ENCODE measurements at places on chromosomes 16 and 17.
A peak's percentile ranks its signal among the peaks of the same experiment; 100 is the strongest.

DNA sequence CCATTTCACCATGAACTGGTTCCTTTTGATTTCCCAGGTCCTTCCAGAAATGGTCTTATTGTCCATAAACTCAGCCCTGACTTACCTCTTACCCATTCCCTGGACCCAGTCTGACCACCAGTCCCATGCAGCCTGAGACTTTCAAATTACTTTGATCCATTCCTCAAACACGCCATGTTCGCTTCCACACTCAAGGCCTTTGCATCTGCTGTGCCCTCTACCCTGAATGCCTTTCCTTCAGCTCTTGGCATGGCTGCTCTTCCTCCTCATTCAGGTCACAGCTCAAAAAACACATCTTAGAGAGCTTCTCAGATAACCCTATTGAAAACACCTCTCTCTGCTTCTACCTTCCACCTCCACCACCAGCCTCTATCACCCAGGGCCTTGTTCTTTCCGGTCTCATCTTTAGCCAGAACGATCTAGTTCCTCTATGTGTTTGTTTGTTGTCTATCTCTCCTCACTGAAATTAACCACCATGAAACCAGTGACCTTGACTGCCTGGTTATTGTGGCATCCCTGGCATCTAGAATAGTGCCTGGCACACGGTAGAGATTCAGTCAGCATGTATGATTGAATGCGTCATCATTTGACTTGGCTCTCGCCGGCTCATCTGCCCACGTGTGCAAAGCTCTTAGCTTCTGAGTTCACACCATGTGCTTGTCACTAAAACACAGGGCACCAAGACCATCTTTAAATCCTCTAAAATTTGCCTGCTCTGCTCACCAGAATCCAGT, 12.8 kb downstream of the CRYM start:
- DNase-seq, result no peak

DNA sequence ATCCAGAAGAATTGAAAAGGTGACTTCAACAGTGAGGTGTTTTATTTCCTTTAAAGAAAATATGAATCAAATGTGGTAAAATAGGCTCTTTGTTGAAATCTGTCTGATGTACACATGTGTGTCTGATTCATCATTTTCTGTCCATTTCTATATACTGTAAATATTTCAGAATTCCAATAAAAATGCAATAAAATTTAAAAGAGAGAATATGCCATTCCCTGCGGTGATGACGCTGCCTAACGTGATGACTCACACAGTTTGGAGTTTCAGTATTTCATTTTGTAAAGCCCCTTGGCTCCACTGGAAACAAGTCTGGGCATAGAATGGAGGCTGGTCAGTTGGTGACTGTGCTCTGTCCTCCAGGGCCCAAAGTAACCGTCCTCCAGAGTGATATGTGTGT, 482.5 kb upstream of the CDH5 start:
- DNase-seq, result no peak

DNA sequence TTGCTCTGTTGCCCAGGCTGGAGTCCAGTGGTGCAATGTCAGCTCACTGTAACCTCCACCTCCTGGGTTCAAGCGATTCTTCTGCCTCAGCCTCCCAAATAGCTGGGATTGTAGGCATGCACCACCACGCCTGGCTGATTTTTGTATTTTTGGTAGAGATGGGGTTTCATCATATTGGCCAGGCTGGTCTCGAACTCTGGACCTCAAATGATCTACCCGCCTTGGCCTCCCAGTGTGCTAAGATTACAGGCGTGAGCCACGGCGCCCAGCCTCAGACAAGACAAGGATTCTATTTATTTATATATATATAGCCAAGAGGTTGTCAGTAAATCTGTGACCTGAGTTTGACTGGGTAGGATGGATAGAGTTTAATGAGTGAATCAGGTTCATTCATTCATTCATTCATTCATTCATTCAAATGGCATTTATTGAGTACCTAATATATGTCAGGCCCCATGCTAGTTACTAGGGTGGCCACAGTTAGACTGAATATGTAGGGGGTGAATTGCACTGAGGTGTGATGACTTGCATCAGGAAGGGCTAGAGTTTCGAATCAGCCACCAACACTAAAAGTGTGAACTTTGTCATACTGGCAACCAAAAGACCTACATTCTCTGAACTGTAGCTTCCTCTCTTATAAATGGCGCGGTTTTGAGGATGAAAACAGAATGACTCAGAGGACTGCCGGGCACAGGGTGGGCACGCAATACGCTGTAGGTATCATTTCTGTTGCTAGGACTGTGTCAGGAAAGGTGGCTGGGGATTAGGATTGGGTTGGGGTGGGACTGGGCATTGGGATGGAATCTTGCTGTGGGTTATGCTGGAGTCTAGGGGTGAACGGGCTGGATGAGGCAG, 37.8 kb downstream of the ITGAE start:
- no peak for DNase-seq

- DNase-seq, result peak; percentile 94
These were observed 2.7 kb upstream of the TMIGD1 start for GRCh38 chr17:30336369-30337171.

DNA sequence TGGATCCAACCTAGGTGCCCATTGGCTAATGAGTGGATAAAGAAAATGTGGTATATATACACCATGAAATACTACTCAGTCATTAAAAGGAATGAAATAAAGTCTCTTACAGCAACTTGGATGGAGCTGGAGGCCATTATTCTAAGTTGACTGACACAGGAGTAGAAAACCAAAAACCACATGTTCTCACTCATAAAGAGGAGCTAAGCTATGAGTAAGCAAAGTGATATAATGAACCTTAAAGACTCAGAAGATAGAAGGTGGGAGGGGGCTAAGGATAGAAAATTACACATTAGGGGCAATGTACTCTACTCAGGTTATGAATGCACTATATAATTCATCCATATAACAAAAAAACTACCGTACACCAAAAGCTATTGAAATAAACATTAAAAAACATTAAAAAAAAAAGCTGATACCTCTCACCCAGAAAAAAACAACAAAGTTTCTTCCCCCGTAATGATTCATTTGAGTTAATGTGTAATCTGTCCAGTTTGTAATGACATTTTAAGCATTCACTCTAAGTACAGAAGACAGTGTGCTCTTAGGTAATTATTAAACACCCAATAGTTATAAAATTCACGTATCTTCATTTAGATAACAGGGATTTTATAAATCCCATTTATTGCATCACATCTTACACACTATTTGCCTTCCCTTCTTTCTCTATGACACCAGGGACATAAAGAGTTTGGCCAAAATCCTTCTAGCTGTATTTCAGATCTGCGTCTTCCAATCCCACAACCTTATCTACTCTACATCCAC, 941.5 kb downstream of the CDH11 start:
- DNase-seq, result no peak

Data from OCI-M1 (cell line).